NCI-H1105 treated with DMSO at 0.1 percent for 48 hours (cell line): ENCODE measurements at places on chromosomes 13 and 19.
A peak's percentile ranks its signal among the peaks of the same experiment; 100 is the strongest.

DNA sequence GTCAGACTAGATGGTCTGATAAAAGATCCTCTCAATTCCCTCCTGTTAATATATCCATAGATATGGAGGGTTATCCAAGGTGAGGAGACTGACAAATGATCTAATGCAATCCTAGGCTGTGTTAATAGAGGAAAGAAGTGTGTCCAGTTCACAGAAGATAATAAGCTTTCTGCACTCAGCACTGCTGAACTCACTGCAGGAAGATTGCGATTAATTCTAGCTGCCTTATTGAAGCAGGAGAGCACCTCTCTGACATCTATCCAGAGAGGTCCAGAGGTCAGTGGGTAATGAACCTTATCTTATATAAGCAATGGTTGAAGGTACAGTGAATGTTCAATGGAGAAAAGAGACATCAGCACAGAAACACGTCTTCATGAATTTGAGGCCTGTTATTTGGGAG is 75.9 kb upstream of the SLC10A2 start:
- no peak for DNase-seq

GRCh38 chr19:46009530-46010510 is 13.0 kb downstream of the PGLYRP1 start:
- peak; percentile 62 for DNase-seq

DNA sequence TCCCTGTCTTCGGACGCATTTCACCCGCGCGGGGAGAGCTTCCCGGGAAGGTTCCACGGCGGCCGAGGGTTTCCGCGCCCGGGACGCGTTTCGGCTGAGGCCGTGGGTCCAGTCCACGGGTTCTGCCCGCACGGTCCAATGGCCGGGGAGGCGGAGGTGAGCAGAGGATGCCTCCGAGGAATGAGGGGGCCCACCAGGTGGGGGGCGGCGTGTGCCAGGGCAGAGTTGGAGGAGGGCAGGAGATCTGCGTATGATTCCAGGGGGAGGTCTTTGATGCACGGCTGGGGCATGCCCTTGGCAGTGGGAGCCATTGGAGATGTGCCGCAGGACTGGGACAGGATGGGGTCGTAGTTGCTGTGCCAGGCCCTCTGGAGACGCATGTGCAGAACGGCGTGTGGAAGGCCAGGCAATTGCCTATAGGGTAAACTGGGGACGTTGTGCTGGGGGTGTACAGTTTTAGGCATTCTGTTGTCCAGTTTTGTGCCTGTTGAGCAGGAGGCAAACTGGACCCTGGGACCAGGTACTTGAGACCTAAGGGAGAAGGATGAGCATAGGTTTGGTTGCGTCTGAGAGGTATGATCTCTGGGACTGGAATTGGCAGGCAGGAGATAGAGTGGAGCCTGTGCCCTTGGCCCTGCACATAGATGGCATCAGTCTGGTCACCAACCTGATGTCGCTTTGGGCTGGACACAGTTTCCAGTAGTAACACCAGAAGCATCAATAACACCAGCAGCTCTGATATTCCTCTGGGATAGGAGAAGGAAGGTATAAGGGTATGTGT is 751 bp downstream of the ZNF584 start:
- DNase-seq = peak; percentile 30

DNA sequence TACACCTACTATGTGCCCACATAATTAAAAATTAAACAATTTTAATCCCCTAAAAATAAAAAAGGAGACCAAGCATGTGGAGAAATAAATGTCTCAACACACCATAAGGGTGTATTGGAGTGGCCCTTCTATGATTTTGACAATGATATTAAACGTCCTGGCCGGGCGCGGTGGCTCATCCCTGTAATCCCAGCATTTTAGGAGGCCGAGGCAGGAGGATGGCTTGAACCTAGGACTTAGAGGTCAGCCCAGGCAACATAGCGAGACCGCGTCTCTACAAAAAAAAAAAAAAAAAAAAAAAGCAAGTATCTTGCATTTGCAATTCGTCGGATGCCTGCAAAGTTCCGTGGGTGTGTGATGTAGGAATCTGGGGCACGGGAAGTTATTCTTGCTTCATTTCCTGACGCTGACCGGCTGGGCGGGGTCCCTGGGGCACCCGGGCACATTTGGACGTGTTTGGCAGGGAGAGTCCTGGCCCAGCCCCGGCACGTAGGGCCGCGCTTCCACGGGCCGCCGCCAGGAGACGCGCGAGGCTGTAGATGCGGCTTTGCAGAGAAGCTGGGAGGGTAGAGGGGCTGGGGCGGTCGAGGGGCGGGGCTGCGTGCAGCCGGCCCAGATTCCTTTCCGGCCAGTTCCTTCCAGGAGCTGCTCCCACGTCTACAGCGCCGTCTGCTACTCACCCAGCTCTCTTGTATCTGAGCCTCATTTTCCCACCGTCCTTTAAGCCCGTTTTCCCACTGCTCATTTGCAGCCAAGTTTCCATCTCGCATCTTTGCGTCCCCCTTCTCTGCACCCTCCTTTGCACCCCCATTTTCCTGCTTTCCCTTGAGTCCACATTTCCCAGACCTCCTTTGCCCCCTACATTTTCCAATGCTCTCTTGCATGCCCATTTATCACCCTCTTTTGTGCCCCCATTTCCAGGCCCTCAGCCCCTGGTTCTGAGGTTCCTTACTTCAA is 2.2 kb upstream of the TSPAN16 start:
- peak; percentile 80 for DNase-seq

- DNase-seq = peak; percentile 53
These were observed 96.3 kb upstream of the TNFSF11 start for GRCh38 chr13:42477596-42478190.

DNA sequence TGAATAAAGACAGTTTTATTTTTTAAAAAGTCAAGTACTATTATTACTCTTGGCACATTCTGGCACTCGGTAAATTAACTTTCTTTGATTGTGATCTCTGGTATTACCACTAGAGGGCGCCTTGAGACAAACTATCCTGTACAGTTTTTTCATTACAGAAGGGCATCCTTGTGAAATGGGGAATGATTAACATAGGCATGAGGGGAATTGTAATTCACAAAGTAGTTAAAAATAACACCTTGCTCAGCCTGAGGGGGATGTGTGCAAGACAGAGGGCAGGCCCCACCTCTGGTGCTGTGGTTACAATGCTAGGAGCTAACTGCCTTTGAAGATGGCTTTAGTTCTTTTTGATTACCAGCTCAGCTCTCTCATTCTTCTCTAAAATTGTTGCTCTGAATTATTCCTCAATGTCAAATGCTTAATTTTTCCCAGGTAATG is 24.2 kb upstream of the C1QTNF9B start:
- peak; percentile 46 for DNase-seq

DNA sequence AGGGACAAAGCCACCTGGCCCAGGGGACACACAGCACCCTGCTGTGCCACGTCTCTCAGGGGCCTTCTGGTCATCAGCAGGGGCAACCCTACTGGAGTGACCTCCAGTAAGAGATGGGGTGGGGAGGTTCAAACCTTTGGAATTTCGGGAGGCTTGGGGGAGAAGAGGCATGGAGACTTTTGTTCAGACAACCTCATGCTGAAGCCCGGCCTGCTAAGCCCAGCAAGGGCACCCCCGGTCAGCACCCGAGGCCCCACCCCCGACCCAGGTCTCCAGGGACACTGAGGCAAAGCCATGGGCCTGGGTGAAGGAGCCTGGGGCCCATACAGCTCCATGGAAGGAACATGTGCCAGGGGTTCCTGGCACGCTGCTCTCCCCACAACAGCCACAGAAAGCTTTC is 23.3 kb downstream of the ZNF787 start:
- DNase-seq = no peak

DNA sequence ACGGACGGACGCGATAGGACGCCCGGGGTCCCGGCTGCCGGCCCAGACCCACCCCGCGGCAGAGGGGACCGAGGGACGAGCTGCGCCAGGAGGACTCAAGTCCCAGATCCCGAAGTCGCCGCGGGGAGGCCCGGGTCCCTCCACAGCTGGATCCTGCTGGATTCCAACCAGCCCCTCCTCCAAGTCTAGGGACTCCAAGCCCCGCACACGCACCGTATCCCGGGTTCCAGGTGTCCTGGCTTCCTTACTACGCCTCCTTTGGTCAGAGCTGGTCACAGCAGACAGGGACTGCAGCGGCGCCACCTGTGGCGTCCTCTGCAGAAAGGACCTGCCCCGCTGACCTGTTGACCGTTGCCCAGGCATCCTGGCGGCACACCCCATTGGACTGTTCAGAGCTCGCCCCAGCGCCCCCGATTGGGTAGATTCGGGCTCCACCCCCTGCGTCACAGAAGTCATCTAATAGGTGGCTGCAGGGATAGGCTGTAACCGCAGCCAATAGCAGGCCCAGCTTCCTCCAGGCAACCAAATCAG is 29.0 kb upstream of the ZNF709 start:
- no peak for DNase-seq

DNA sequence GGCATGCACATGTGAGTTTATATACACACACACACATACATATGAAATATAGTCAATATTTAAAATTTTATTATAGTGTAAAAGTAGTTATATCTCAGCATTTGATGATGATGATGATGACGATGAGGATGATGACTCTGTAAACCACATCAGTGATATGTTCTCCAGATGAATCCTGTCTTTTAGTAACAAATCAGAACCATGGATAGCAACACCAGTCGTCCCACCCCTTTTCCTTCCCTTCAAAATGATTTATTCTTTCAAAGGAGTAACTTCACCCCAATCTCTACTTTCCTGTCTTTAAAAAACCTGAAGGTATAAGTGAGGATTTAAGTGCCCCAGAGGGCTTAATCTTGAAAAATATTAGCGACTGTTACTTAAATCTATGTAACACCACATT is 74.1 kb downstream of the DCLK1 start:
- DNase-seq = no peak

DNA sequence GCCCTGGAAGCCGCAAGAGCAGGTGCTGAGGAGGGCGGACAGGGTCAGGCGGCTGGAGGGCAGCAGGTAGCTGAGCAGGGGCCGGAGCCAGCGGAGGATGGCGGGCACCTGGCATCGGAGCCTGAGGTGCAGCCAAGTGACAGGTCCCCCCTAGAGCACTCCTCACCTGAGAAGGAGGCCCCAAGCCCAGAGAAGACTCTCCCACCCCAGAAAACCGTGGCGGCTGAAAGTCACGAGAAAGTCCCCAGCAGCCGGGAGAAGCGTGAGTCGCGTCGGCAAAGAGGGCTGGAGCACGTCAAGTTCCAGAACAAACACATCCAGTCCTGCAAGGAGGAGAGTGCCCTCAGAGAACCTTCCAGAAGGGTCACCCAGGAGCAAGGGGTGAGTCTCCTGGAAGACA is 20.5 kb upstream of the USE1 start:
- DNase-seq = no peak

GRCh38 chr19:46821512-46822409 is 28.9 kb downstream of the AP2S1 start:
- DNase-seq = no peak

- peak; percentile 61 for DNase-seq
These were observed 2.7 kb upstream of the CNN1 start for GRCh38 chr19:11535792-11536595.

DNA sequence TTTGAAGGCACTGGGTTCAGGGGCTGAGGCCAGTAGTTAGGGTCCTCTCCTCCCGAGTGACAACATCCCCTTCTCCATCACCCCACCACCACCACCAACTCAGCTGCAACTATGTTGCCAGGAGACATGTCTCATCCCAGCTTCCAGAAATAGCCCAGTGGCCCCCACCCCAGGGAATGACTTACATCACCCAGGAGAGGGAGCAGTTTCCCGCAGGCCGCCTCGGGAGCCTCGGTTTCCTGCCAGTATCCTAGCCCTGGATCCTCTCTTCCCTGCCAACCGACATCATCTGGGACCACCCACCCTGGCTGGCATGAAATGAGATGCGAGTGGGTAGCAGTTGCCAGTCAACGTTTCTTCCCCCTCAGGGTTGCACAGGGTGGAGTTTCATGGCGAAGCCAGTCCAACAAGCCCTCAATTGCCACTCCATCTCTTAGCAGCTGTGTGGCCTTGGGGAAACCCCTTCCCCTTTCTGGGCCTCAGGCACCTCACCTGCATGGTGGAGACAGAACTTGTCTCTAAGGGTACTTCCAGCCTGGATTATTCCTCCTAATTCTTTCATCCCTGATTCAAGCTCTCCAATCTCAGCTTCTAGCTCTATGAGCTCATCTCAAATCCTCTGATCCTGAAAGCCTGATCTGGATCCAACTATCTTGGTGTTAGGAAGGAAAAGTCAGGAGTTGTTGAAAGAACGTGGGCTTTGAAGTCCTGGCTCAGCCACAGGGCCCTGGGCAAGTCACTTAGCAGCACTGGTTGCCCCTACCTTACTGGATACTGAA is 3.9 kb upstream of the GSK3A start:
- no peak for DNase-seq

DNA sequence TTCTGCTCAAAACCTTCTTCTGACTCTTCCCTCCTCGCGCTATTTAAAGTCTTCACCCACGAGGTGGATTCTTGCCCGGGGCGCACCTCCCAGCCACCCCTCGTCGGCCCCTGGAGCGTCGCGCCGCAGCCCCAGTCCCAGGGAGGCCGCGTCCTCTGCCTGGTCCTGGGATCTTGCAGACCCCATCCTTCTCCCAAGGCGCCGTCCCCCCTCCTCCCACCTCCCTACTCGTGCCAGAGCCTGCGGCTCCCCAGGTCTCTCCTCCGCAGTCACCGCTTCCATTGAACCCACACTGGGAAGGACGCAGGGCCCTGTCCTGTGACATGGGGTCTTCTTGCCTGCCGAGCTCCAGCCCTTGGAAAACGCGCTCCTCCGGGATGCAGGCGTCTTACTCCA is 486 bp downstream of the ZNF808 start:
- no peak for DNase-seq

- DNase-seq = no peak
These were observed 77.7 kb downstream of the MIPEP start for GRCh38 chr13:23811366-23812062.

DNA sequence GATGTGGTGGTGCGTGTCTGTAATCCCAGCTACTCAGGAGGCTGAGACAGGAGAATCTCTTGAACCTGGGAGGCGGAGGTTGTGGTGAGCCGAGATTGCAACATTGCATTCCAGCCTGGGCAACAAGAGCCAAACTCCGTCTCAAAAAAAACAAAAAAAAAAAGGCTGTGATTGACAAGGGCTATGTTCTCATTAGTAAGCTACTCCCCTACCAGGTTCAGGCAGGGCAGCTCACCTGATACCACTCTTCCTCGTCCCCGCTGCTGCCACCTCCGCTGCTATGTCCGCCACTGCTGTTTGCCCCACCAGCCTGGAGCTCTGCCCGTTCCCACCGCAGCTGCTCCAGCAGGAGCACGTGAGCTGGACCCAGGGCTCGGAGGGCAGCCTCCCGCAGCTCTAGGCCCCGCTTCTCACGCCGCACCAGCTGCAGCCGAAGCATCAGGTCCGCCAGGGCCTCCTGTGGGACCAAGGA is 9.4 kb downstream of the USHBP1 start:
- DNase-seq = no peak

DNA sequence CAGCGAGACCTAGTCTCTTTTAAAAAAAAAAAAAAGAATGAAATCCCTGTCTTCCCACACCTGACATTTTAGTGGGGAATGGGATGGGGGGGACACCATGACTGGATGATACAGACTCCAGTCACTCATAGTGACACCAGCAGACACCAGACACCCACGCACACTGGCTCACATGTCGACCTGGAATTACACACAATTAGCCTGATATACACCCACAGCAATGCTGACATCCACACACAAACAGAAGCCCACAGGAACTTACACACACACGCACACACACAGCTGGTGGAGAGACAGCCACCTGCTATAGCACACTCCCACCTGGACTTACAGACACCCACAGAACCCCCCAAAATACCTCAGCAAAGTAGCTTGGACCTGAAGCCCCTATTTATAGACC is 8.3 kb upstream of the NANOS3 start:
- DNase-seq = no peak

GRCh38 chr13:50548586-50548985 is 294.9 kb downstream of the DLEU7 start:
- DNase-seq = no peak
